ENCODE measurements at places on chromosomes 3 and 15.

DNA sequence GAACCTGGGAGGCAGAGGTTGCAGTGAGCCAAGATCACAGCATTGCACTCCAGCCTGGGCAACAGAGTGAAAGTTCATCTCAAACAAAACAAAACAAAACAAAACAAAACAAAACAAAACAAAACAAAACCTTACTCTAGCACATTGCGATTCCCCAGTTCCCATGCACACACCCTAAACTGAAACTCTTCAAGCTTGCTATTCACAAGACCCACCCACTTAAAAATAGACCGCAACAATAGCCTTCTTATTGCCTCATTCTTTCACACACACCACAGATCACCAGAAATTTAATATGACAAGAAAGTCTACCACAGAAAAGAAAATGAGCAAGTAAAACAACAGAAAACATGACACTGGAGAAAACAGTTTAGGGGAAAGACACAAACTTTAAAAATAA, 598.4 kb downstream of the FHIT start:
- no peak for DNase-seq

DNA sequence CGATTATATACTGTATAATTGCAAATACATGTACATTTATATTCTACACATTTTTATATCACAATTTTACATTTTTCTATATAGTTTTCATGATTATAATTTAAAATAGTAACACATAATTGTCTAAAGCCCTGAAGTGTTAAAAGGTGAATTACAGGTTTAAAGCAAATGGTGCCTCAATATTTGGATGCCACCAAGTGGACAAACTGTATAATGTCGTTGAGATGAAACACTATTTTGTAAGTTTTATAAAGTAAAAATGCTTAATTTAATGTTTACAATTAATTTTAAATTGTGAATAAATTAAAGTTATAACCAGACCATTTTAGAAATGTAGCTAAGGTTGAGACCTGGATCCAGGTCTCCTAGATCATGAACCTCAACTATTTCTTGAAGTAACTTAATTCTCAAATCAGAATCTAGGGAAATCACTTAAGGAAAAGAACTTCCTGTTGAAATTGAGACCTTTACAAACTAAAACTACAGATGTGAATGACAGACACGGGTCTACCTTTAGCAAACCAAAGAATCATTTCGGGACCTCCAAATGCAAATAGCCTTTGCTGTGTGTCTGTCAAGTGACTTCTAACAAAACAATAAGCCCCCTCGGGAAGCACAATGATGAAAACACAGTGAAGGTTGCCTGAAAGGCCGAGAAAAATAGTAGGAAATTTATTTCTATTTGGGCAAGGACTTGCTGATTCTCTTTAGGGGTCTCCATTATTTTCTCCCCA, 37.8 kb downstream of the EHHADH start:
- DNase-seq: peak; percentile 10

DNA sequence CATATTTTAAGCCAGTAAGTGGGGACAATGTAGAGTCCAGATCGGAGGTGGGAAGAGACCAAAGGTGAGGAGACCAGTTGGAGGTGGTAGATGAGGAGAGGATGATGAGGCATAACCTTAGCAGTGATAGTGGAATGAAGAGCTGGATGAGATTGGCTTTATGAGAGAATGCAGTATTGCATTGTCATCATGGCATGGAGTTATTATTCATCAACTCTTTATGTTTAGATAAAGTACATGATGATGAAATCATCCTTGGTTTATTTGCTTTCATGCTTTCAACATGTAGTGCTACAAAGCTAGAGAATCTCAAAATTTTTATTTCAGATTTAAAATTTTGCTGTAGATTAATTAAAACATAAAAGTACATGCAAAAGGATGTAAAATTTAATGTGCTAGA, 64.0 kb downstream of the PPM1L start:
- no peak for DNase-seq

GRCh38 chr15:45454814-45455213, 67.7 kb downstream of the SLC30A4 start:
- no peak for DNase-seq

- DNase-seq: no peak
Measured at GRCh38 chr3:111667621-111668239, 72.6 kb upstream of the ZBED2 start.

DNA sequence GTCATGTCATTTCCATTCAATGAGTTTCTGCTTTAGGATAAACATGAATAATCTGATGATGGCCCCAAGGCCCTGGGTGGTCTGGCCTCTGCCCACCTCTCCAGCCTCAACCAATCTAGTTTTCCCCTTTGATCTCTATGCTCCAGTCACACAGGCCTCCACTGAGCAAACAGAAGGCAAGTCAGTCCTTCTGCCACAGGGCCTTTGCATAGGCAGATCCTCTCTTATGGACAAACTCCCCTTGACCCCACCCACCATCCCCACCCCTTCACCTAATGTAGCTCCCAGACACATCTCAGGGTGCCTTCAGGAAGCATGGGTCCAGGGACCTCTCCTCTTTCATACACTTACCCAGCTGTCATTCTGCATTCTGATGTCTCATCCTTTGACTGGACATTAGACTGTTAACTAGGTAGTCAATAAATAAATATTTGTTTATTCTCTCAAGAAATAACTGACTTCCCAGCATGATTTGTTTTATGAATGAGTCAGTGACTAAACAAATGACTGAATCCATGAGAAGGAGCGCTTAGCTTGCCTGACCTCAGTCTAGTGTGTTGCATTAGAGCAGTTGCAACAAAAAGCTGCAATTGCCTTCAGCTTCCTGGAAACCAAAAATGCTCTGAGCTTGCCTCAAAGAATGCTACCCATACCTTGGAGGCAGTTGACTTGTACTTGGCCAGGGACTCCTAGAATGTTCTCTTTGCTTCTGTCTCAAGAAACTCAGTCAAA, 386.6 kb upstream of the WNT5A start:
- DNase-seq: no peak

- DNase-seq: no peak
Measured at GRCh38 chr3:97646932-97647331, 117.6 kb upstream of the ARL6 start.

GRCh38 chr3:80785475-80785874, 976.0 kb downstream of the GBE1 start:
- DNase-seq: no peak

DNA sequence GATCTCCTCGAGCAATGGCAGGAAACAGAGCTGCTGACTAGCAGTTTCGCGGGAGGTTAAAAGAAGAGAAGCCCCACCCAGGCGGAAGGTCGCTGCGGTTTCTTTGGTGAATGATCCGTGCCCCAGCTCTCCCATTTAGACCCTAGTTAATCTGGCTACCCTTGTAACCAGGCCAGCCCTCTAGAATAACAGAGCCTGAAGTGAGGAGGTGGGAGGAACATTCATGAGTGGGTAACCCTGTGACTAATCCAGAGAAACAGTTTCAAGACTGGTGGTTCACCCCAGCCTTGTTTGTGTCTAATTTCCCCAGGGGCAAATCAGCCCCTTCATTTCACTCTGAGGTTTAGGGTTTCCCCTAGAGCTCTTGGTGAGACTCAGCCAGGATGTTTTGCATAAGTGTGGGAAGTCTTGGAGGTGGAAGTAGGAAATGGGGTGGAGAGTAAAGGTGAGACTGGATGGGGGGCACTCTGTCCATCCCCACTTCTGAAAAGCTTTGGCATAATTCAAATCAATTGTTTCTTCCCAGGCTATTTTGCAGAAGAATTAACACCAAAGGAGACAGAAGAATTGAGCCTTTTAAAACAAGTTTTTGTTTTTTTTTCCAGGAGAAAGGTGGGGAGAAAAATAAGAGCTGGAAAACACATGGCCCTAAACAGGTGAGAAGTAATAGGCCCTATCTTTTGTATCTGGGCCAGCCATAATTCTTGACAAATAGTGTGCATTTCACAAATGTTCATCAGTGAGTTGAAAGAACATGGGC, 303.1 kb downstream of the RPLP1 start:
- DNase-seq: no peak

DNA sequence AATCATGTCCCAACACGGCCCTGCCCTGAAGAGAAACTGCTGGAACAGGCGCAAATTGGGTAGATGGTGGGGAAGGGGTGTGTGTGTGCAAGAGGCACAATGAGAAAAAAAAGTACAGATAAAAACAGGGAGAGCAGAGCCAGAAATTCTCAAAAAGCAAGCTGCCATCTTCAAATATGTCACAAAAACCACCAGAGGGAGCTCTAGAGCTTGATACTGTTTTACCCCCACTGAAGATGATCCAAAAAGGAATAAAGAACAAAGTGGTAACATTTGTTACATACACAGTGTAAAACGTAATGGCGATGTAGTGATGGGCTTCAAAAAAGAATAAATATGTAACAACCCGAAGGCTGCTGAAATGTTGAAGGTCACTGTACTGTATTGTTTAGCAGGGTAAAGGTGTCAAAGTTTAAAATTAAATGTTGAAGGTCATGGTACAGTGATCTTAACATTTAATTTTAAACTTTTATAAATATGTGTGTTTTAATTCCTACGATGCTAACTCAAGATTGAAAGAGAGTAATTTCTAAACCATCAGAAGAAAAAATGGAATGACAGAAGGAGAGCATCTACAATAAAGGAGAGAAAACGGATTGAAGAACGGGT, 6.0 kb downstream of the SNRPA1 start:
- peak; percentile 21 for DNase-seq

GRCh38 chr15:78444255-78444654, 6.2 kb downstream of the IREB2 start:
- no peak for DNase-seq

- DNase-seq: no peak
Measured at GRCh38 chr3:195735036-195735695, 14.4 kb downstream of the MUC20 start.

GRCh38 chr3:65894126-65894525, 144.6 kb downstream of the MAGI1 start:
- no peak for DNase-seq

- no peak for DNase-seq
Measured at GRCh38 chr3:53342353-53342752, 5.0 kb downstream of the DCP1A start.

GRCh38 chr15:54518156-54518882, 540.1 kb downstream of the UNC13C start:
- DNase-seq: no peak

All from NCI-H1436 (cell line).